Stimulated activated CD8-positive, alpha-beta memory T cell treated with anti-CD3 and anti-CD28 coated beads, Interleukin-15, amount 100 ng/mL, for 4 hours (primary cell): ENCODE measurements at places on chromosomes 3 and 15.
A peak's percentile ranks its signal among the peaks of the same experiment; 100 is the strongest.

DNA sequence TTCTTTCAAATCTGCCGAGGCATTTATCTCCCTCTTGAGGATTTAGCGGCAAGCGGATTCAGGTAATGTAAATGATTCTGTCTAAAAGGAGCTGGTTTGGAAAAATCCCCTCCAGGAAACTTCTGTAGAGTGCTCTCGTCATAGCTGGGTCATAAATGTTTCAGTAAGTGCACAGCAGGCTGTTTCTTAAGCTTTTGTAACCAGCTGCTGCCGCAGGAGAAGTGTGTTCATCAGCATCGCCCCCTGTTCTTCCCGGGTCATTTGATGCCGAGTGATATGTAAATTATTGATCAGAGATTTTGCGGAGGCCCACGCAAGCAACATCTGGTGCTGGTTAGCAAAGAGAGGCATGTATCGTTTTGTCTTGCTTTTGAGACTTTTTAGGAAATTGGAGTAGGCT is 53.1 kb downstream of the DNASE1L3 start:
- no peak for DNase-seq

- peak; percentile 11 for DNase-seq
These were observed 84.8 kb upstream of the FOXB1 start for GRCh38 chr15:59918994-59919951.

- DNase-seq = no peak
These were observed 30.6 kb downstream of the TBC1D2B start for GRCh38 chr15:78046796-78047341.

DNA sequence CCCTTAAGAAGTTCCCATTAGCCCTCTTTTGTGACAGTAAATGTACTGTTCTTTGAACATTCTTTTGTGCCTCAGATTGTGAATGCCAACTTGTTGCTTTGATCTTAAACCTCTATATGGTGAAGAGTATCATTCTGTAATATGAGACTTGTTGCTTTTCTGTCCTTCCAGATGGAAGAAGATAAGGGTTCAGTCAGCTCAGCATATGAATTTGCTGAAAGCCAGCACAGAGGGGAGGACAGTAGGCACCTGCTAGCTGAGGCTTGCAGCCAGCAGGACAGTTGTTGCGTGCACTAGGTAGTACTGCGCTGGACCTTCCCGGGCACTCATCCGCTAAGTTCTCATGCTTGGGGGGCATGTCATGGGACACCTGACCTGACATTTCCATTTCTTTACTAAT is 74.7 kb downstream of the DCUN1D1 start:
- DNase-seq = no peak

GRCh38 chr15:60717008-60717407 is 238.1 kb upstream of the ICE2 start:
- DNase-seq = no peak
